ENCODE measurements at places on chromosomes 3 and 15. TPM values are rescaled to one million over a fixed set of nuclear protein-coding genes. Genes with fewer than 3 reads are reported as not detected.

Gene GP9
- 2.6 TPM for total RNA-seq

Gene GOLGA8A
- 89.6 TPM for total RNA-seq

Gene SETD5
- 116 TPM for total RNA-seq

Gene ASB14
- total RNA-seq = 0.50 TPM
